OCI-M1 (cell line): ENCODE measurements at places on chromosomes 7 and 10.

- no peak for DNase-seq
Observed at GRCh38 chr10:124210263-124210662, 116.9 kb upstream of the CHST15 start.

DNA sequence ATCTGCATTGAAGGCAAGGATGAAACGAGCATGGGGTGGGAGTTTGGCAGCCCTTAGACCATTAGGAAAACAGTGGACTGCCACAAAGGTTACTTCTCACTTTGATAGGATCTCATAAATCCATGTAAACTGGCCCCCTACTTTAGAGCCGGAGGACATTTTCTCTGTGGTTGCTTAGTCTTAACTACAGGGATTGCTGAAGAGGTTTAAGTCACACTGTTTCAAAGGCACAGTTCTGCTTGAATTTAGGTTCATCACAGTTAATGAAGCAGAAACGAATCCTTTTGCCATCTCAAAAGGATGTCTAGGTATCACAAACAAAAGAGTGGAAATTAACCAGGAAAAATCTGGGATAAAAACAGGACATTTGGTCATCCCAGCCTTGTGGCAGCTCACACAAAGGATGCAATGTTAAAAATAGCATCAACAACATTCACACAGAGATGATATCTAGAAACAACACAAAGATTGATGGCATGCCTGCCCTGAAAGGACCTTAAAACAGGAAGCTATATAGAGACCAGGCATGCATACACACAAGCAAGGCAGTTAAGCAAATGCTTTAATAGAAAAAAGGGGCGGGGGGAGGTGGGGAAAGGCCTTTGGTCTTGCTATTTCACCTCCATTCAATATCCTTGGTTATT, 74.0 kb downstream of the DOCK4 start:
- DNase-seq = peak; percentile 1

- DNase-seq = no peak
Observed at GRCh38 chr10:110456523-110457091, 41.1 kb upstream of the DUSP5 start.

DNA sequence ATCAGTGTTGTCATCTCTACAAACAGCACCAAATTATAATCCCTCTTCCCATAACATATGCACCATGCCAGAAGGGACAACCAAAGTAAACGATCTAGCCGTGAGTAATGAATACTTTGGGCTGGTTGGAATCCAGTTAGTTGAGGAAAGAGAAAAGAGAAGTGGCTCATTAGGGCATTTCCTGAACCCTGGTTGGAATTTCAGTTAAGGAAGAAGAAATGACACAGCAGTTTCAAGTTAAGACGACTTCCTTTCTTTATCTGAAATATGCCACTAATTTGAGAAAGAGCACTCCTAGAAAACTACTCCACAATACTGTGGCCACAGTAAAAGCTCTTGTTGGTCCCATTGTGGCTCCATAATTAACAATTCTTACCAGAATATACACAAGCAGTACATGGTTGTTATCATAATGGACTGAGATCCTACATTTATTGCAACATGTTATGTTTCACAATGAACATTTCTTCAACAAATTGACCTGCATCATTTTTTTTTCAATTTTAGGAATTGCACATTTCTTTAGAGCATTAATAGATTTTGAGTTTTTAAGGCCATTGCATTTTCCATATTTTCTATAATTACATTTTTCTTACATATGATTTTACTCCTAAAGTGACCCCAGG, at the start of gene TFEC:
TSS of gene TFEC (minus strand) at position 113 of the 626 bp plus-strand sequence. CDS start 46,322 bp downstream, outside the sequence.
- peak; percentile 75 for DNase-seq

DNA sequence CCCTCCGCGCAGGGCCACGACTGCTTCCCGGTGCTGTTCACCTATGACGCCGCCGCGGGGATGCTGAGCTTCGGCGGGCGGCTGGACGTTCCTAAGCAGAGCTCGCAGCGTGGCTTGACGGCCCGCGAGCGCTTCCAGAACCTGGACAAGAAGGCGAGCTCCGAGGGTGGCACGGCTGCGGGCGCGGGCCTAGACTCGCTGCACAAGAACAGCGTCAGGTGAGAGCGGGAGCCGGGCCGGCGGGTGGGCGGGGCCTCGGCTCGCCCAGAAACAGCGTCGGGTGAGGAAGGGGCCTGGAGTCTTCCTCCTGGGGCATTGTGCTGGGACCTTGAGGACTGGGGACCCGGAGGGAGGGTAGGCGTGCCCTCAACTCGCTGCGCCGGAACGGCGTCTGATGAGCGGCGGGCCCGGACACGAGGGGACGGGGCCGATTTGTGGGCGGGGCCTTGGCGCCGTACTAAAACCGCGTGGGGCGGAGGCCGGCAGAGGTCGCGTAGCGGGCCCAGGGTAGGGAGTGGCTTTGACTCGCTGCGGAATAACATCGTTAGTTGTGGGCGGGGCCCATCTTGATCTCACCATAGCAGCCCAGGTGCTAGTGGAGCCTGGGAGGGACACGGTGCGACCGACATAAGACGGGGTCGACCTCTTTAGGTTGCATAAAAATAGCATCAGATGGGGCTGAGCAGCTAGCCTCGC, 15.6 kb downstream of the PDAP1 start:
- no peak for DNase-seq

- peak; percentile 27 for DNase-seq
Observed at GRCh38 chr7:91082852-91083495, 181.3 kb upstream of the FZD1 start.

DNA sequence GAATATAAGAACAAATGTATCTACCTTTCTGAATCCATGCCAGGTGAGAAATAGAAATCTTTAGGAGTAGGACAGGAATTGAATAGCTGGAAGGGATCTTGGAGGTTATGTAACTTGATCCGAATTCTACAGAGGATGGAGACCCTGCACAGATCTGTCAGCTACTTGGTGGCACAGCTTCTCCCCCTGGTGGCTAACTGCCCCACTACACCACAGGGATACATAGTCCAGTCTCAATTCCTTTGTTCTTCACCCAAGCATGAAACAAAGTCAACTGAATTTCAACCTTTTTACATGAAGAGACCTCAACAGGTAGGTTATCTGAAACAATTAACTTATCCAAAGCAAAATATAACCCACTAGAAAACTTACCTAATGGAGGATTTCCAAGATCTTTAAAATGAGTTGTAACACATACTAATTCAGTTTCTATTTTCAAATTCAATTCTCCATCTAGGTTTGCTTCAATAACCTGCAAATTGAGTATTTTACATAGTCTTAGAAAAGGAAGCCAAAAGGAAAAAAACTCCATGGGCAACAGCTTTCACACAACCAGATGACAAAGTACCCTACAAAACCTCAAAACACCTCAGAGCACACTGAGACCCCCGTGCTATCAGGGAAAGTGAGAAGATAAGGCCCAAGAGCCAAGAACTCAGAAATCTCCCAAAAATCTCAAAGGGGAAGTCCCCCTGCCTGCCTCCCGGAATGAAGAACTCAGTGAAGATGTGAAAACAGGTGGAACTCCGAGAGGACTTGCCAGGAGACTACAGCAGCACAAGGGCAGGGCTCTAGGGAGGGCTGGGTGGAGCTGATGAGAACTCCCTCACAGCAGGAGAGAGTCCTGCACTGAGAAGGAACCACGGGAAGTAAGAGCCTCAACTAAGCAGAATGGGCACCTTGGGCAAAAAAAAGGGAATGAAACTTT, 10.3 kb downstream of the HUS1 start:
- DNase-seq = peak; percentile 54

- DNase-seq = no peak
Observed at GRCh38 chr7:31669461-31669860, 17.6 kb upstream of the PPP1R17 start.

GRCh38 chr10:81251457-81252115, 623.4 kb upstream of the NRG3 start:
- no peak for DNase-seq
